ENCODE measurements at places on chromosomes 4 and X.

- DNase-seq = no peak
Observed at GRCh38 chr4:16959305-16959704, 60.9 kb upstream of the LDB2 start.

DNA sequence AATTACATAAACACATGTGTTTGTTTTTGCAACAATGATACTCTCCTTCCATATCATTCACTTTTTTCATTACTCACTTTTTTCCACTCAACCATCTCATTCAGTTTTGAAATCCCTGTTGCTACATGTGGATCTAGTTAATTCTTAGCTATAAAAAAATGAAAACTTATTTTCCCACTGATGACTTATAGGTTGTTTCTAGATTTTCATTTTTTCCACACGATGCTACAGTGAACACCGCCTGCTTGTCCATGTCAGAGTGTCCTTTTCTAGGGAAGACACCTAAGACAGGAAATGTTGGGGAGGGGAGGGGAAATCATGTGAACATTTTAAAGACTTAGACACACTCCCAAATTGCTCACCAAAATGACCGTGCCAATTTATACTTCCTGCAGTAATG, 70.2 kb downstream of the SUPT20HL2 start:
- no peak for DNase-seq

- DNase-seq = no peak
Observed at GRCh38 chr4:122652379-122652778, 31.5 kb upstream of the IL21 start.

DNA sequence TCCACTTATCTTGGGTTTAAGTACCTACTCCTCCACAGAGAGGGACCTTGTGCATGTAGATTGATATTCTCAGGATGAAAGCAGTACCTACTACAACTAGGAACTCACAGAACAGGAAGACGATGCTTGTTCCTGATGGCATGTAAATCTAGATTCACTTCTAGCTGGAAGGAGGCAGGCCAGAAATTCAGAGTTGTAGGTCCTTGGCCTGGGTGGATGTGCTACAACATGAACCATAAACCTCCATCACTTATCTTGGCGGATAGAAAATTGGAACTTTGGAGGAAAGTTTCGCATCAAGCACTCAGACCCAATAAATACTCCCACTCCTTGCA, 9.3 kb upstream of the SMIM20 start:
- DNase-seq = no peak

GRCh38 chr4:99067617-99068016, 21.0 kb downstream of the ADH5 start:
- DNase-seq = no peak

DNA sequence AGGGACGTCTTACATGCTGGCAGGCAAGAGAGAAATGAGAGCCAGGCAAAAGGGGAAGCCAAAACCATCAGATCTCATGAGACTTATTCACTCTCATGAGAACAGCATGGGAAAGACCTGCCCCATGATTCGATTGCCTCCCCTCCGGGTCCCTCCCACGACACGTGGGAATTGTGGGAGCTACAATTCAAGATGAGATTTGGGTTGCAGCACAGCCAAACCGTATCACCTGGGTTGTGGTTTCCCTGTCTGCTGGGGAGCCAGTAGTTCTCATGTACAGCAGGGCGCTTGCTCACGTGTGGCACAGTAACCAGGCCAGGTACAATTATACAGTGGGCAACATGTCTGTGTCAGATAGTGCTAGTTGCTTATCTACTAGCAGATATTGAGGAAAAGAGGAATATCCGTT, 11.1 kb upstream of the RS1 start:
- no peak for DNase-seq

DNA sequence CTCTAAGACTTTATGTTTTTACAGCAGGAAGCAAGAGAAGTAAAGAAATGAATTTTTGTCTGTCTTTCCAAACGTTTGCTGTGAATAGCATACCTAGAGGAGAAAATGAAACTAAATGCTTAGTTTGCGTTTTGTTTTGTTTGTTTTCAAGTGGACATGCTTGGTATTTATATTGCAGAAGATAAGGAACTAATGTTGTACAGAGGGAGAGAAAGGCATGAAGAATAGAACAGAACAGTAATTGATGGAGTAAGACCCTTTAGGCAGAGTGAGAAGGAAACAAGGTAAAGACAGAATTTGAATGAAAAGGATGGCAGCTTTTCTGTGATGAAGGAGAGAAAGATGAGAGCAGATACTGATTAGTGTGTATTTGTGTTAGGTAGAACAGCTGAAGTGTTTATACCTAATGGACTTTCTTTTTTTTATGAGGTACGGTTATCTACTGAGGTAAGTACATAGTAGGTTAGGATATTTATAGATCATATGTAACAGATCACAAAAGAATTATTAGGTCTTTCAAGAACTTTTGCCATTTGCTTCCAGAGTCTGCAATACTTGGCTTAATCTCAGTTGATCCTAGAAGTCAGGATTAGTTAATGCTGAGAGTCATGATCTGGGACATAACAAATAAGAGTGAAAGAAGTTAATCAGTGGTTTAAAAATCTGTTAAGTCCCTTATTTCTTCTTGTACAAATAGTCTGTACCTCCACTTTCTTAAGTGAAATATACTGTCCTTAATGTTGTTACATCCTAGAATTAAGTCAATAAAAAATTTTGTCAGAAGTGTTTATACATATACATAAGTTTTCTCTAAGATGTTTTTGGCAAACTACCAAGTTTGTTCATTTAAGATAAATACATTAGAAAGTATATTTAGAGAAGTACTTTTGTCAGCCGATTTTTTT, 36.8 kb downstream of the FABP2 start:
- DNase-seq = no peak

DNA sequence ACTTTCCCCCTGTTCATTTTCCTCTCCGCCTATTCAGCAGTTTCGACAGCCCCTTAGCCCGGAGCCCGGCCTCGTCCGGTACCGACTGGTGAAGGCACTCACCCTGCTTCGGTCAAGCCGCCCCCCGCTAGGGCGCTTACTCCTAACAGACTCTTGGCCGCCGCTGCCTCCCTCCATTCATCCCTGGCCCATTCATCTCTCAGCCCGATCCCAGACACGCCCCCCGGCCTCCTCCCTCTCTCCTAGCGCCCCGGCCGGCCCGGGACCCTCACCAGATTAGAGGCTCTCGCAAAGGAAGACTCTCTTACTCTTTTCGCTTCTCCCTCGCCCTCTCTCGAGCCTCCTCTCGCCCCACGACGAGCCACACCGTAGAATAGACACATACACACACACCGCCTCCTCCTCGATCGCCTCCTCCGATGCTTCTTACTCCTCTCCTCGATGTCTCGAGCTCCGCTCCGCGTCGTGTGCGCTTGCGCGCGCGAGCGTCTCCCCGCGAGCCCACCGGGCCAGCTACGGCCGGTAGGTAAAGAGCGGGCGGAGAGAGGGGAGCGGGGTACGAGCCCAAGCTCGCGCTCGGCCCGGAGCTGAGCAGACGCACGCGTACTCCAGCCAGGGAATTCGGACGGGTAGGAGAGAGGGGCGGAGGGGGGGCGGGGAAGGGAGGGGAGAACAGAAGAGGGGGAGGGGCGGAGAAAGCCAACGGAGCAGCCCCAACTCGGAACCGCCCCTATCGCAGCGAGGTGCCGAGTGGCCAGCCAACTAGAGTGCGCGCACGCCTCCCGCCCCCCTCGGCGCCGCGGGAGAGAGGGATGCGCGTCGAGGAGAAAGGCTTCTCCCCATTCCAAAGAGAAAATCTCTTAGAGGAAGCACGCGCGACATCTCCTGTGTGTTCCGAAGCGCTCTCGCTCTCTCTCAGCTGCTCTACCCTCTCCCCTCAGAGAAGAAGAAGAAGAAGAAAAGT, at the start of gene WNK3:
Gene WNK3, minus strand, starts transcription at position 633 of the 964 bp plus-strand sequence.
- peak; percentile 96 for DNase-seq

GRCh38 chrX:150084496-150085229, 146.4 kb upstream of the EOLA2 start:
- no peak for DNase-seq

- DNase-seq = peak; percentile 93
Observed at GRCh38 chr4:139082750-139083606, 67.4 kb downstream of the NOCT start.

GRCh38 chr4:184265546-184266351, 48.1 kb upstream of the ENPP6 start:
- DNase-seq = no peak

DNA sequence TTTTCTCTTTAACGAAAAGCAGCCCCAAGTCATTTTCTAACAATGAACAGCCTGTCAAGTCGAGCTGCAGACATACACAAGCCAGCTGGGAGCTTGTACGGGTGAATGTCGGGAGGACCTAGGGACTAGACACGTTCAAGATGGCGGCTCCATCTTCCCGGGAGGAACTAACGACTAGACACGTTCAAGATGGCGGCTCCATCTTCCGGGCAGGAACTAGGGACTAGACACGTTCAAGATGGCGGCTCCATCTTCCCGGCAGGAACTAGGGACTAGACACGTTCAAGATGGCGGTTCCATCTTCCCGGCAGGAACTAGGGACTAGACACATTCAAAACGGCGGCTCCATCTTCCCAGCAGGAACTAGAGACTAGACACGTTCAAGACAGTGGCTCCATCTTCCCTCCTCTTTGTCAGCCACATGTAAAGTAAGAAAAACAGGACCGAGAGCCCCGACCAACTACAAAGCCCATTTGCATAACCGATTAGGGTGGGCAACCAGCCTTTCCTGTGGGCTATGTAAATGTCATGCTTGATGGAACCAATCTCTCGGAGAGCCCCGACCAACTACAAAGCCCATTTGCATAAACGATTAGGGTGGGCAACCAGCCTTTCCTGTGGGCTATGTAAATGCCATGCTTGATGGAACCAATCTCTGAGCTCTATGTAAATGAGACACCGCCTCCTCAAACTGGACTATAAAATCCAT, 175.5 kb downstream of the DHRSX start:
- DNase-seq = no peak

GRCh38 chr4:163833669-163834068, 339.2 kb downstream of the TMA16 start:
- no peak for DNase-seq

DNA sequence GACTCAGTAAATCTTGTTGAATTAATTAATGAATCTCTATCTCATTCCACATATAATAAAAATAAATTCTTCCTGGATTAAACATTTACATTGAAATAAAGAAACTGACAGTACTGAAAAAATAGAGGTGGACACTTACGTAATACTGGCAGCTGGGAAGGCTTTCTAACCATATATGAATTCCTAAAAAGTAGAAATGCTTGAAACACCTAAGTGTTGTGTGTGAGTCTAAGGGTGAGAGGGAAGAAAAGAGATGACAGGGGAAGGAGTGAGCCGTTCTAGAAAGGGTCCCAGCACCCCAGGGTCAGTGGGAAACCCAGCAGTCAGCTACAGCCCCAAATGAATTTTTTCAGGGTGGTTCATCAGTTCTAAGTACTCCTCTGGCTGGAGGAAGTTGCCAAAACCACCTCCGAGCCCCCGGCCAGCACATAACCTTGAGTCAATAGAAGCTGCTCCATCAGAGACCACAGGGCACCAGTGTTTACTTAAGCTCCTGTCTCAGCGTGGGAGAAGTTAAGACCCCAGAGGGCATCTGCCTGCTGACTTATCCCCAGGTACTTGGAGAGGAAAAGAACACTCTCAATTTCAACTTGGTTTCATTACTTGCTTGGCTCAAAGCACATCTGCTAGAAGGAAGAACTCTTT, 18.3 kb downstream of the GAB3 start:
- no peak for DNase-seq
